ENCODE measurements at places on chromosomes 6 and 20. TPM values are rescaled to one million over a fixed set of nuclear protein-coding genes. Genes with fewer than 3 reads are reported as not detected.

DNA sequence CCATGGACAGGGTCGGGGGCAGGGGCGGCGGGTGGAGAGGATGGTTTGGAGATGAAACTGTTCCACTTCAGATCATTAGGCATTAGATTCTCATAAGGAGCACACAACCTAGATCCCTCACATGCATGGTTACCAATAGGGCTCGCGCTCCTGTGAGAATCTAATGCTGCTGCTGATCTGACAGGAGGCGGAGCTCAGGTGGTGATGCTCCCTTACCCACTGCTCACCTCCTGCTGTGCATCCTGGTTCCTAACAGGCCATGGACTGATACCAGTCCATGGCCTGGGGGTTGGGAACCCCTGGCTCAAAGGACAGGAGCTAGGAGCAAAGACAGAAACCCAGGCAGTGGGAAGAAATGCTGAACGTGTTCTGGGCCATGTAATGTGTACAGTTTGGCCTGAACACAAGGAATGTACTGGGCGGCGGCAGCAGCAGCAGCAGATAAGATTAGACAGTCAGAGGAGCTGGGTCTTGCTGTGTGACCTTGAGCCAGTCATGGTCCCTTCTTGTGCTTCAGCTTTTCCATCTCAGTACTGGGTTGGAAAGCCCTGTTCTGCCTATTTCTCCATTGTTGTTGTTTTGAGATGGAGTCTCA is 4.7 kb upstream of the SPAG4 start:
- H3K27ac ChIP-seq, result no peak overlapping the region
- no peak overlapping the region for H3K4me3 ChIP-seq
- no peaks in the 10 kb centered on the region for H3K27me3 ChIP-seq
- H3K36me3 ChIP-seq, result no peaks in the 10 kb centered on the region
- DNase-seq, result no peak
- H3K4me1 ChIP-seq, result no peaks in the 10 kb centered on the region

DNA sequence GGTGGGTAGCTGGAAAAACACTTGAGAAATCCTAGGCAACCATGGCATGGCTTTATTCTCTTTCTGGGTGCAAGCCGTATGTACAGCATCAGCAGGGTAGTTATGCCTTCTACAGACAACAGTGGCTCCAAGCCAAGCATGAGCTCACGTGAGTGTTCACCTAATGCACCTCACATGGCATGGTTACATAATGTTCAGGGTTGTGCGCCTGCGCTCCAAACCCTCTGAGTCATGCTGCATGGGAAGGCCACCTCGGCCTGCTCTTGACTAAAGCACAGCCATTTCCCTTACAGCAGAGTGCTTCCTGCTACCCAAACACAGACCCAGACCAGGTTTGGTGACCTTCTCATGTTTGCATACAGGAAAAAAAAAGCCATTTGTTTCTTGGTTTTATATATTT is 96.2 kb downstream of the VIP start:
- no peaks in the 10 kb centered on the region for H3K4me1 ChIP-seq
- no peaks in the 10 kb centered on the region for H3K36me3 ChIP-seq
- H3K27ac ChIP-seq, result no peak overlapping the region
- H3K27me3 ChIP-seq, result no peaks in the 10 kb centered on the region
- no peak for DNase-seq

Gene MAS1
- not detected for total RNA-seq

DNA sequence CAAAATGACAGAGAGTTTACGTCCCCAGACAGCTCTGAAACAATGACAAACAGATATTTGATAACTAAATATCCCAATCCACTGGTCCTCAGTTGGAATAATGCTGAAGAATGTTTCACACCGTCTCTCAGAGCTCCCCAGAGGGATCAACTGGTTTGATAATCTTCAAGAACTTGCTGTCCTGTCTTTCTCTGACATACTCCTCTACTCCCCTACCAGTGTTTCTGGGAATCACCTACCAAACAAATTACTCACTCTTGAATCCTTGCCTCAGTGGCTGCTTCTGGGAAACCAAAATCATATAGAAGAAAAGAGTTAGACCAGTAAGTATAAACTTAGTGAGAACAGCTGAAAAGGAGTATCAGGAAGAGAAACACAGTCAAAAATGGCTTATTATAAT is 469.7 kb upstream of the JAG1 start:
- DNase-seq, result no peak
- no peak overlapping the region for H3K4me3 ChIP-seq
- no peaks in the 10 kb centered on the region for H3K27me3 ChIP-seq
- H3K27ac ChIP-seq, result no peak overlapping the region
- H3K36me3 ChIP-seq, result no peaks in the 10 kb centered on the region

Gene ECT2L
- total RNA-seq, result not detected

- DNase-seq, result peak; percentile 45
- peak overlapping the region; percentile 45 for H3K4me3 ChIP-seq
- H3K27ac ChIP-seq, result peak overlapping the region; percentile 50
- no peaks in the 10 kb centered on the region for H3K27me3 ChIP-seq
- peaks cover 8% of the 10 kb centered on the region for H3K4me1 ChIP-seq
Measured at GRCh38 chr20:8854571-8854970, 214.3 kb upstream of the PLCB4 start.

Gene SSTR4
- total RNA-seq, result not detected

Gene CCM2L
- total RNA-seq, result 7.3 TPM

Gene CPXM1
- total RNA-seq, result 1.3 TPM

DNA sequence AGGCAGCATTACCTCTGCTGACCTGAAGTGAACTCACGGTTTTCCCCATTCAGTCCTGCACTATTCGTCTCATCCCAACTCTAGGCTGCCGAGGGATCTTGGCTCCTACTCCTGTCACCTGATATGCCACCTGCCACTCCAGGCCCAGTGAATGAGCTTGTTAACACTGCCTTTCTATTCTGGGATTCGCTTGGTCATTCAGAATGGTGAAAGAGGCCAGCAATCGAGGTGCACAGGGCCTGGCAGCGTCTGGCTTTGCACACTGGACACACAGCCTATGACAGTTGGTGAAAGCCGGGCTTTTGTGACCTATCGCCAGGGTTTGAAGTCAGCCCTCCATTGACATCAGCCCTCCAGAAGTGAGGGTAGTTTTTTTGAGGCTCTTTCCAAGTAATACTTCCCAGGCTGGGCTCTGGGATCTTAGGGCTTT is 59.3 kb upstream of the MYL9 start:
- H3K36me3 ChIP-seq, result no peaks in the 10 kb centered on the region
- peaks cover 100% of the 10 kb centered on the region for H3K4me1 ChIP-seq
- H3K4me3 ChIP-seq, result peak overlapping the region; percentile 22
- H3K27me3 ChIP-seq, result no peaks in the 10 kb centered on the region
- H3K27ac ChIP-seq, result peak overlapping the region; percentile 89

GRCh38 chr20:21395666-21396598 is 1.4 kb downstream of the NKX2-4 start:
- H3K4me3 ChIP-seq, result peak overlapping the region; percentile 46
- no peak overlapping the region for H3K27ac ChIP-seq
- no peaks in the 10 kb centered on the region for H3K36me3 ChIP-seq
- H3K27me3 ChIP-seq, result peaks cover 98% of the 10 kb centered on the region

DNA sequence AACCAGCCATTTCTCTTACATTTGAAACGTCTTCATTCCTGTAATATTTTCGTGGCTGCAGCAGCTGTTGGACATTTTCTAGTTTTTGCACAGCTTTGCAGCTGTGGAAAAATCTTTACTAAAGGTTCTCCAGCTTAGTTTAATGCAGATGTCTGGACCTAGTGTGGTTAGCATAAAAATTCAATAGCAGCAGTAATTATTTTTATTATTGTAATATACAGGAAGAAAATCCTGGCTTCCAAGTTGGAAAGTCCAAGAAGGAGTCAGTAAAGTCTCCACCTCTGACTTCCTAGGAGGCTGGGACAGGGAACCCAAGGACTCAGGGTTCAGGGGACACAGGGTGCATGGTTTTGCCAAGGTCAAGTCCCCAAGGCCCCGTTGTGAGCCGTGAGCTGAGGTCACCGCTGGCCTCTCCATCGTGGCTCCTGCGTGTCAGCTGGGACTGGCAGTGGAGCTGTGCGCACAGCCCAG is 230.6 kb downstream of the FNDC1 start:
- no peaks in the 10 kb centered on the region for H3K36me3 ChIP-seq
- no peak for DNase-seq
- peaks cover 2% of the 10 kb centered on the region for H3K27me3 ChIP-seq
- H3K4me3 ChIP-seq, result no peak overlapping the region
- H3K4me1 ChIP-seq, result no peaks in the 10 kb centered on the region

DNA sequence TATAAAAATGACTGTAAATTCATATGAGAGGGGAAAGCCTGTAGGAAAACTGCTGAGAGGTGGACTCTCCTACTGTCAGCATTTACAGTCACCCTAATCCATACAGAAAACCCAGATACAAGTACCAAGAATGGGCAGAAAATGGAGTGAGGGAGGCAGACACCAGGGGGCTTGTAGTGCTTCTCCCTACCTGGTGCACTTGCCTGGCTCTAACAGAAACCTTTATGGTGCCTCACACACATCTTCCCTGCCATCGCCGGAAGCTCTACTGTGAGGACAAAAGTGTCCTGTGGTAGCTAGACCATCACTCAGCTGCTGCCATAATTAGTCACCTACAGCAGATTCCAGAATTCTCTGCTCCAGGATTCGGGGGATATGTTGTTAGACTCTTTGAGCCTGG is 441.3 kb downstream of the TFAP2B start:
- no peaks in the 10 kb centered on the region for H3K4me1 ChIP-seq
- DNase-seq, result no peak
- no peak overlapping the region for H3K27ac ChIP-seq
- H3K36me3 ChIP-seq, result no peaks in the 10 kb centered on the region
- no peaks in the 10 kb centered on the region for H3K27me3 ChIP-seq

Gene PSORS1C2
- not detected for total RNA-seq

DNA sequence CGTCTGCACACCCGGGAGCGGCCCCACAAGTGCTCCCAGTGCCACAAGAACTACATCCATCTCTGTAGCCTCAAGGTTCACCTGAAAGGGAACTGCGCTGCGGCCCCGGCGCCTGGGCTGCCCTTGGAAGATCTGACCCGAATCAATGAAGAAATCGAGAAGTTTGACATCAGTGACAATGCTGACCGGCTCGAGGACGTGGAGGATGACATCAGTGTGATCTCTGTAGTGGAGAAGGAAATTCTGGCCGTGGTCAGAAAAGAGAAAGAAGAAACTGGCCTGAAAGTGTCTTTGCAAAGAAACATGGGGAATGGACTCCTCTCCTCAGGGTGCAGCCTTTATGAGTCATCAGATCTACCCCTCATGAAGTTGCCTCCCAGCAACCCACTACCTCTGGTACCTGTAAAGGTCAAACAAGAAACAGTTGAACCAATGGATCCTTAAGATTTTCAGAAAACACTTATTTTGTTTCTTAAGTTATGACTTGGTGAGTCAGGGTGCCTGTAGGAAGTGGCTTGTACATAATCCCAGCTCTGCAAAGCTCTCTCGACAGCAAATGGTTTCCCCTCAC is 21.0 kb downstream of the PRDM1 start:
- H3K27me3 ChIP-seq, result no peaks in the 10 kb centered on the region
- no peaks in the 10 kb centered on the region for H3K4me1 ChIP-seq
- no peak overlapping the region for H3K4me3 ChIP-seq
- peaks cover 7% of the 10 kb centered on the region for H3K36me3 ChIP-seq
- no peak overlapping the region for H3K27ac ChIP-seq
- no peak for DNase-seq

Gene OOEP
- not detected for total RNA-seq

GRCh38 chr6:79138146-79138545 is 60.1 kb upstream of the PHIP start:
- H3K36me3 ChIP-seq, result no peaks in the 10 kb centered on the region
- no peak overlapping the region for H3K4me3 ChIP-seq
- no peak overlapping the region for H3K27ac ChIP-seq

Gene ABHD16B
- not detected for total RNA-seq

- no peak for DNase-seq
- no peak overlapping the region for H3K27ac ChIP-seq
- no peak overlapping the region for H3K4me3 ChIP-seq
- H3K36me3 ChIP-seq, result no peaks in the 10 kb centered on the region
- no peaks in the 10 kb centered on the region for H3K27me3 ChIP-seq
- no peaks in the 10 kb centered on the region for H3K4me1 ChIP-seq
Measured at GRCh38 chr6:71066153-71066552, 109.3 kb upstream of the B3GAT2 start.

- H3K27ac ChIP-seq, result no peak overlapping the region
- no peaks in the 10 kb centered on the region for H3K4me1 ChIP-seq
Measured at GRCh38 chr6:6588924-6589709, 597 bp downstream of the LY86 start.

DNA sequence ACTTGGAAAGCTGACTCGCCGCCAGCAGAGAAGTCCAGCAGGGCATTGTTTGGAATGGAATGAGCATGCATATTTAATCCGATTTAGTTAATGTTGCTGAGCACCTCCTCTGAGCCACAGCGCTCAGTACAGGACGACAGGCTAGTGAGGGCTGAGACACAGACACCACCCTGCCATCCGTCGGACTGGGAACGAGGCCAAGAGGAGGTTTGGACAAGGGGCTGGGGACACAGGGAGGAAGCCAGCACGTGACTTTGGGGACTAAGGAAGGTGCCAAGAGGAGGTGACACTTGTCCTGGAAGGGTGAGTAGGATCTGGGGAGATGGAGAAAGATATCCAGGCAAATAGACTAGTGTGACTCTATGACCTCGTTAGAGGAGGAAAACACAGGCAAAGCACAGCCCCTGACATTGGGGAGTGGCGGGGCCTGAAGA is 152.5 kb upstream of the ECI2 start:
- no peak for DNase-seq
- no peaks in the 10 kb centered on the region for H3K36me3 ChIP-seq
- no peak overlapping the region for H3K4me3 ChIP-seq
- no peaks in the 10 kb centered on the region for H3K4me1 ChIP-seq
- H3K27me3 ChIP-seq, result no peaks in the 10 kb centered on the region
- H3K27ac ChIP-seq, result no peak overlapping the region

Gene DYNLT2
- total RNA-seq, result 0.76 TPM

Gene MUC22
- total RNA-seq, result 0.09 TPM

GRCh38 chr20:5067877-5068645 is 51.7 kb downstream of the PCNA start:
- H3K4me1 ChIP-seq, result peaks cover 5% of the 10 kb centered on the region
- H3K27ac ChIP-seq, result no peak overlapping the region
- no peak for DNase-seq
- H3K27me3 ChIP-seq, result no peaks in the 10 kb centered on the region
- H3K36me3 ChIP-seq, result no peaks in the 10 kb centered on the region
- no peak overlapping the region for H3K4me3 ChIP-seq

- DNase-seq, result no peak
- H3K36me3 ChIP-seq, result no peaks in the 10 kb centered on the region
- no peak overlapping the region for H3K4me3 ChIP-seq
- H3K4me1 ChIP-seq, result no peaks in the 10 kb centered on the region
- no peak overlapping the region for H3K27ac ChIP-seq
- H3K27me3 ChIP-seq, result peaks cover 3% of the 10 kb centered on the region
Measured at GRCh38 chr20:22387452-22387851, 196.9 kb downstream of the FOXA2 start.

- no peaks in the 10 kb centered on the region for H3K36me3 ChIP-seq
- H3K4me3 ChIP-seq, result no peak overlapping the region
- no peak overlapping the region for H3K27ac ChIP-seq
- H3K4me1 ChIP-seq, result peaks cover 5% of the 10 kb centered on the region
- no peak for DNase-seq
Measured at GRCh38 chr20:17520583-17520982, 10.6 kb downstream of the BFSP1 start.

DNA sequence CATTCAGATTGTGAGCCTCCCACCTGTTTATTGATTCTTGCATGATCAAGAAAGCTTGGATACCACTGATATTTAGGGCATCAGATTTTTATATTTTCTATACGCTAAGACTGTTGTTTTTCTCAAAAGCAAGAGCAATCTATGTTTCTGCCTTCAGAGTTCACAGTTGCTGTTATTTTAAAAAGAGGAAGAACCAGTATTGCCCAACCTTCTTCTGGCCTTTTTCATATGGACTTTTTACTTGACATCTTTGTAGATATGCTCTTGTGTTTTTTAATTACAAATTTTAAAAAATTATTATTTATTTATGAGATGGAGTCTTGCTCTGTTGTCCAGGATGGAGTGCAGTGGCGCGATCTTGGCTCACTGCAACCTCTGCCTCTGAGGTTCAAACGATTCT is 28.9 kb downstream of the SLC17A5 start:
- H3K27ac ChIP-seq, result no peak overlapping the region
- no peak overlapping the region for H3K4me3 ChIP-seq
- H3K4me1 ChIP-seq, result no peaks in the 10 kb centered on the region
- no peak for DNase-seq
